A549 treated with DMSO at 1 μM for 4 hours (cell line): ENCODE measurements at places on chromosomes 1 and 21. TPM values are rescaled to one million over a fixed set of nuclear protein-coding genes. Genes with fewer than 3 reads are reported as not detected.

The CYP4B1 gene
- not detected in 5 replicates for total RNA-seq

The RNF186 gene
- not detected in 5 replicates for total RNA-seq

The PAQR7 gene
- total RNA-seq: 2.7 to 3.9 TPM (median 3.7 TPM) in 5 replicates

The AGT gene
- 0.08 to 0.17 TPM (median 0.14 TPM) in 5 replicates for total RNA-seq

The SETSIP gene
- not detected in 5 replicates for total RNA-seq

The SPATA45 gene
- 0.39 TPM in 1 of 5 replicates, not detected in the others for total RNA-seq

The SPRR2G gene
- not detected in 5 replicates for total RNA-seq

The SIK1 gene
- total RNA-seq: 9.8 to 19.2 TPM (median 16.6 TPM) in 5 replicates

The IFT25 gene
- total RNA-seq: 26.7 to 36.6 TPM (median 28.3 TPM) in 5 replicates

The SYTL1 gene
- 0.10 to 0.68 TPM (median 0.35 TPM) in 5 replicates for total RNA-seq

The CHI3L2 gene
- total RNA-seq: 0.20 to 0.40 TPM (median 0.31 TPM) in 5 replicates

The DPT gene
- not detected in 5 replicates for total RNA-seq

The B3GALT5 gene
- 0.27 to 0.39 TPM (median 0.34 TPM) in 5 replicates for total RNA-seq

The AADACL4 gene
- not detected in 5 replicates for total RNA-seq

The HSD3B1 gene
- total RNA-seq: not detected in 5 replicates

The SCCPDH gene
- 44.2 to 51.5 TPM (median 48.7 TPM) in 5 replicates for total RNA-seq

The RNF19B gene
- 21.8 to 26.1 TPM (median 25.0 TPM) in 5 replicates for total RNA-seq

The MAP10 gene
- total RNA-seq: 0.63 to 1.2 TPM (median 1.1 TPM) in 5 replicates

The IGSF9 gene
- 0.20 to 0.32 TPM (median 0.29 TPM) in 5 replicates for total RNA-seq

The NCF2 gene
- total RNA-seq: 2.3 to 5.0 TPM (median 3.5 TPM) in 5 replicates

The ZFYVE9 gene
- total RNA-seq: 7.1 to 9.2 TPM (median 8.2 TPM) in 5 replicates

The KCNK1 gene
- 13.2 to 19.6 TPM (median 18.1 TPM) in 5 replicates for total RNA-seq

The CRB1 gene
- total RNA-seq: not detected in 5 replicates

The PGLYRP3 gene
- total RNA-seq: not detected in 5 replicates

The NCAM2 gene
- not detected in 5 replicates for total RNA-seq

The HLX gene
- total RNA-seq: 3.9 to 5.0 TPM (median 4.8 TPM) in 5 replicates

The SLC45A3 gene
- 5.5 to 7.2 TPM (median 6.7 TPM) in 5 replicates for total RNA-seq

The DNALI1 gene
- 0.02 to 0.43 TPM (median 0.05 TPM) in 3 of 5 replicates, not detected in the others for total RNA-seq

The SLC45A1 gene
- total RNA-seq: 2.6 to 3.8 TPM (median 2.9 TPM) in 5 replicates

The CELA3A gene
- total RNA-seq: not detected in 5 replicates

The PLA2G4A gene
- 9.6 to 14.1 TPM (median 11.7 TPM) in 5 replicates for total RNA-seq

The AMY1B gene
- not detected in 5 replicates for total RNA-seq

The PMF1 gene
- 54.6 to 65.6 TPM (median 58.8 TPM) in 5 replicates for total RNA-seq

The S100A2 gene
- total RNA-seq: 16.8 to 29.9 TPM (median 23.4 TPM) in 5 replicates

The USH2A gene
- total RNA-seq: not detected in 5 replicates

The FCAMR gene
- 0.08 TPM in 1 of 5 replicates, not detected in the others for total RNA-seq

The PLCH2 gene
- total RNA-seq: 0.12 to 0.36 TPM (median 0.32 TPM) in 5 replicates

The HMCN1 gene
- 0.03 to 0.13 TPM (median 0.08 TPM) in 5 replicates for total RNA-seq

The CLDN14 gene
- total RNA-seq: 0.10 to 0.46 TPM (median 0.27 TPM) in 5 replicates

The SH2D1B gene
- 0.03 to 0.15 TPM (median 0.11 TPM) in 5 replicates for total RNA-seq

The PBXIP1 gene
- 13.0 to 17.0 TPM (median 13.9 TPM) in 5 replicates for total RNA-seq

The FBXO2 gene
- total RNA-seq: 7.6 to 9.4 TPM (median 9.2 TPM) in 5 replicates

The SIM2 gene
- 12.0 to 14.4 TPM (median 14.2 TPM) in 5 replicates for total RNA-seq

The IVL gene
- total RNA-seq: 0.04 to 0.07 TPM in 2 of 5 replicates, not detected in the others

The HAO2 gene
- not detected in 5 replicates for total RNA-seq

The TSACC gene
- 2.0 to 2.8 TPM (median 2.2 TPM) in 5 replicates for total RNA-seq

The PBX1 gene
- total RNA-seq: 21.0 to 32.8 TPM (median 29.1 TPM) in 5 replicates

The SLC1A7 gene
- total RNA-seq: 0.04 TPM in 1 of 5 replicates, not detected in the others

The LCE1B gene
- total RNA-seq: not detected in 5 replicates

The PADI3 gene
- total RNA-seq: 1.3 to 2.0 TPM (median 1.8 TPM) in 5 replicates

The TDRD5 gene
- 0.02 to 0.06 TPM (median 0.04 TPM) in 4 of 5 replicates, not detected in the other for total RNA-seq

The KCNK2 gene
- total RNA-seq: 0.11 to 0.28 TPM (median 0.22 TPM) in 3 of 5 replicates, not detected in the others
